Suppressor macrophage (primary cell): ENCODE measurements at places on chromosomes 16 and 17.

GRCh38 chr17:44901411-44901921, 2.2 kb upstream of the EFTUD2 start:
- DNase-seq = peak; percentile 31

DNA sequence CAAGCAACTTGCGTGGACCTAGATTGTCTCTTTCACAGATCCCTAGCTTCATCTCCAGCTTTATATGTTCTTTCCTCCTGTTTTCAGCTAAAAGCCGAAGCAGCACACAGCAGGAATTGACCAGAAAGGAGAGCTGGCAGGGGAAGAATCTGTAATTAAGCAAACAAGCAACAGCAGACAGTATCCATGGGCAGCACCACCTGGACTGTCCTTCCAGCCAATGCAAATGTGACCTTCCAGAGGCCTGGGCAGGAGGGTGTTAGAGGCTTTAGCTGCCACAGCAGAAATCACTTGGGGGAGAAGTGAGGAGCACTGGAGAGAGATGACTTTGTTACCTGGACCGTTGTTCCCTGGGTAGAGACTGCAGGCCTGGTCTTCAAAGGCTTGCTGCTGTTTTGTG, 427.6 kb upstream of the GOT2 start:
- DNase-seq = no peak

GRCh38 chr16:85396879-85397871, 215.9 kb upstream of the GSE1 start:
- DNase-seq = no peak

GRCh38 chr17:1232331-1232730, 37.9 kb upstream of the BHLHA9 start:
- DNase-seq = no peak

- no peak for DNase-seq
Measured at GRCh38 chr17:17820463-17821158, 16.2 kb downstream of the SREBF1 start.

DNA sequence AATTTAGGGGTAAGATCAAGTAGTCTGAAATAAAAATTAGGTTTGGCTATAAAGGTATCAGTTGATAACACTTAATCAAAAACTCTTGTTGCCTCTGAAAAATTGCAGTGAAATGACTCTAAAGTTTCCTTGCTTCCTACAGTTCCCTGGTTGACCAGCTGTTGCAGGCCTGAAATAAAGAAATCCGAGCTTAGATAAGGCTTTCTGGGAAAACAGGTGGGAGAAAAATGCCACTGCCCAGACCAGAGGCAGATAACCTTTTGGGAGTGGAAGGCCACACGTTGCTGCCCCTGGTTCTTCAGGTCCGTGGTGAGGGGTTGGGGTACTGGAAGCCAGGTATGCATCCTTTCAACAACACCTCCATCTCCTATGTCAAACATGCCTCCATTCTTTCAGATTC, 111.3 kb downstream of the HS3ST3A1 start:
- no peak for DNase-seq

DNA sequence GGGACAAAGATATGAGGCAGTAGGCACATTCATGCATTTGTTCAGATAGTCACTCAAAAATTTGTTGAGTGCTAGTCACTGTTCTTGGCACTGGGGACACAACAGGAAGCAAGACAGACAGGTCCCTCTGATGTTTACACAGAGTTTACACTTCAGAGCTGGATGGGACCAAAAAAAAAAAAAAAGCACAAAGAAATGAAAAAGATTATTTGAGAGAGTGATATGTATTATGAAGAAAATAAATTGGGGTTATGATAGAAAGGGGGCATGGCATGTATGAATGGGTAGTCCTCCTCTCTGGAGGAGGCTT, 3.5 kb upstream of the YPEL2 start:
- no peak for DNase-seq

- DNase-seq = no peak
Measured at GRCh38 chr17:30197416-30197815, 38.1 kb downstream of the SLC6A4 start.

DNA sequence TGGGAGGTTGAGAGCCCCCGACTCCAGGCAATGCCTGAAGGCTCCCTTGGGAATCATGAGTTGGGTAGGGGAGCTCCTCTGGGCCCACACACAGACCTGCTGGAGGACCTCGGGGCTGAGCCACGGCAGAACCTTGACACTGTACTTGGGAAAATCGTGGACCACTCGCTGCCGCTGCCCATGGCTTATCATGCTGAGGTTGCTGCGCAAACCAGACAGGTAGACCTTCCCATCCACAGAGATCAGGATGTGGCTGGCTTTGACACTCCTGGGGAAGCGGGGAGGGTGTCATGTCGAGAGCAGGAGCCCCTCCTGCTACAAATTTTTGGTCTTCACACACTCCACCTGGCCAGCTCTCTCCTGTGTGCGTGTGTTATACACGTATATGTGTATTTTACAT, 7.2 kb upstream of the LIMD2 start:
- no peak for DNase-seq

GRCh38 chr17:42174126-42174783, 6.7 kb downstream of the KCNH4 start:
- DNase-seq = peak; percentile 17

- DNase-seq = no peak
Measured at GRCh38 chr17:78679495-78680395, 102.3 kb downstream of the CYTH1 start.
